ENCODE measurements at places on chromosomes 1 and 21.

GRCh38 chr21:43734928-43735229 lies 15.9 kb downstream of the PDXK start:
- DNase-seq, result no peak

DNA sequence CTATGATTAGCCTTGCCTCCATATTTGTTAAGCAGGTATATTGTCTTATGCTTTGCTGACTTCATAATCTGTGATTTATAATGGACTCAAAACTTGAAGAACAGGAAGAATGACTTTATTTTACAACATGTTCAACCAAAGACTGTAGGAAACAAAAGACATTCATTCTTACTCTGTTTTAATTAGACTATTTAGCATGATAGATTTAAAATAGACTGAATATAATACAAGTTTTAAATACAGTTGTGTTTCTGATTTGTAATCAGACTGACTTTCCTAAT lies 63.1 kb downstream of the CDC14A start:
- no peak for DNase-seq

DNA sequence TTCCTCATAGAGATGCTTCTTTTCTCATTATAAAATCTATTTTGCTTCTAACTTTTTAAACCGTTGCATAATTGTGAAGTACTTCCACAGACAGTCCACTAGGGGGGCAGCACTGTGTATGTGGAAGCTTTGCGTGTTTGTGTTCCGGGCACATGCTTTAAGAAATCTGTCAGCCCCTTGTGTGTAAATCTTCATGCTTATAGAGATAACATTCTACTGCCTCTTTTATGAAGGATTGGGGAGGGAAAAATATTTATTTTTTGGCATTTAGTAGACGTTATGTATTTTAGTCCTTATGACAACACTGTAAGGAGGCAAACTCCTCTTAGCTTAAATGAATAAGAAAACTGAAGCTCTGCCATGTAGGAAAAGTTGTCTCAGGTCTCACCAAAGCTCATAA lies 157.3 kb upstream of the PTGFR start:
- DNase-seq, result no peak

DNA sequence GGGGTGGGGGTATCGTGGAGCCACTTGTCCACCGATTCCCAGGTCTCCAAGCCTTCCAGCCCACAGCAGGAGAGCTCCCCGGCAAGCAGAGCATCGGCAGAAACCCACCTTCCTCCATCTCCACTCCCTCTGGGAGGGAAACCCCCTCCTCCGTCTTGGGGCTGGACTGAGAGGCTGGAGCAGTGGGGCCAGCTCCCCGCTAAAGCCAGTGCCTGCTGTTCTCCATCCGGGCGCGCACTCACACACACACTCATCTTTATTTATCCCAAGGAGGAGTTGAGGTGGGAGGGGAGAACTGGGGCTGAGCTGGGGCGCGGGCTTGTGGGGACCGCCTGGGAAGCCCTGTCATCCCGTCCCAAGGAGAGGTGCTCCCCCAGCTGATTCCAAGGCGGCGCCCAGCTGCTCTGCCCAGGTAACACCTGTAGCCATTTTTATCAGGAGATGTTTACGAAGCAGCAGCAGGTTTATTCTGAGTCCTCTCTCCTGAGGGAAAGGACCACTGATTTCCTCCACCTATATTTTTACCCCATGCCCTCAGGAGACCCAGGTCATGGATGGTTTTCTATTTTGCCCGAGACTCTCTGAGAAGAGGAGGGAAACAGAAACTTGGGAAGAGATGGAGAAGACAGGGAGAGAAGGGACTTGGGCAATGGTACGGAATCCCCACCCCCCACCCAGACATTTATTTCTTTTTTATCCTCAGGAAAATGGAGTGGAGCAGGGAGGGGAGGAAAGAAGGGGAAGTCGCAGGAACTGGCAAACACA lies 2.1 kb downstream of the KCNN3 start:
- DNase-seq, result no peak

GRCh38 chr1:87219141-87219540 lies 109.5 kb upstream of the LMO4 start:
- DNase-seq, result no peak

DNA sequence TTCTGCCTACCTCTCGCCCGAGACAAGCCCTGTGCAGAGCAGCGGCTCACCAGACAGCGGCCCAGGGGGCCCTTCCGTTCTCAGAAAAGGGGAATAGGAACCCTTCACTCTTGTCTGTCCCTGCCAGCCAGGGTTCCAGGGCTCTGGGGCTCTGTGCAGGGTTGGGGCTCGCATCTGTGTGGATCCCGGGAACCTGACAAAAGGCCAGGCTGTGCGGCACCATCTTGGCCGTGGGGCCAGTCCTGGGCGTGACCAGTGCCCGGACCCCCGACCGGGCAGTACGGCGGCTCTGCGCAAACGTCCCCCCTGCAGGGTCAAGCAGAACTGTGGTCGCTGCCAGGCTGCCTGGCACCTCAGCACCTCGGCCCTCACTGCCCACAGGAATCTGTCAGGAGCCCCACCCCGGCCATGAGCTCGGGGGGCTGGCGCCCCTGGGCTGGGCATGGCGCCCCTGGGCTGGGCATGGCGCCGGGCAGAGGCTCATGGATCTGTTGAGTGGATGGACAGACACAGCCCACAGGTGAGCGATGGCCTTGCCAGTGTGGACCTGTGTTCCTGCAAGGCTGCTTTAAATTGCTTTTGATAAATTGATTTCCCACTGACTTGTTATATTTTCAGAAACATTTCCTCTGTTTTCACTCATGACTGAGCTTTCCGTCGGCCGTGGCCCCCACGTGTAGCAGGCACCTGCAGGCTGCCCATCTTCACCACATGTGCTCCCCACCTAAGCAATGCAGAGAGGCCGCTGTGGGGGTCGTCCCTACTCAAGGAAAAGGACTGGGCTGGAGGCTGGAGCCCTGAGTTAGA lies 59.0 kb downstream of the SLX9 start:
- no peak for DNase-seq
